Lower lobe of right lung (tissue), 2 donors: ENCODE measurements at places on chromosomes 16 and 17. TPM values are rescaled to one million over a fixed set of nuclear protein-coding genes. Genes with fewer than 3 reads are reported as not detected.

SLX1B gene
- 31.7 TPM for total RNA-seq

RMI2 gene
- 1.7 TPM for total RNA-seq

TAT gene
- not detected for total RNA-seq

GRCh38 chr16:53937161-53937880 lies 233.4 kb downstream of the FTO start:
- H3K36me3 ChIP-seq = peaks cover 8% of the 10 kb centered on the region
- no peaks in the 10 kb centered on the region for H3K27me3 ChIP-seq
- no peak overlapping the region for H3K4me3 ChIP-seq
- no peak for DNase-seq
- H3K4me1 ChIP-seq = no peaks in the 10 kb centered on the region
- no peak overlapping the region for H3K27ac ChIP-seq

DNA sequence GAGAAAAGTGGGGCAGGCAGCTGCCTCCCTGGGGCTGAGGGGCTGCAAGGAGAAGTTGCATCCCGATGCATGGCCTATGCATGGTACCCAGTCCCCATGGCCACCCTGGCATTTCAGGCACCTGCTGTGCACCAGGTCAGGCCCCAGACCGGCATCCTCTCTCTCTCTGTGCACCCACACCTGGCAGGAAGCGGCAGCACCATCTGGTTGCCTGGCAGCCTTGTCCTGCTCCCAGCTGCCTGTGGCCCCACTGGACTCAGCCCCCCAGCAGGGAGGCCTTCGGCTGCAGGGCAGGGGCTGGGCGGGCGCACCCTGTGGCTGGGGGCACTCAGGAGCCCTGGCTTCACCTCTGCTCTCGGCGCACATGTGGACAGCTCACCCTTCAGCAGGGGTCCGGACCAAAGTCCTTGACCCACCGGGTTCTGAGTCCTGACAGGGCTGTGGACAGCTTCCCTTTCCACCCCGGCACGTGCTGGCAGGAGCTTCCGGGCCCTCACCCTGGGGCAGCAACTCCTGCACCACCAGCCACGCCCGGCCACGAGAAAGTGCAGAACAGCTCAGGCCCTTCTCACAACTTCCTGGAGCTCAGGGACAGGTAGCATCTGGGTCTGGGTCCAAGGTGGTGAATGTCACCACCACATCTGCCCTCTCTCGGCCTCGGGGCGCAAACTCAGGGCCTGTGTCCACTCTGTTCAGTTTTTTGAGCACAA lies 36.7 kb downstream of the CTU2 start:
- no peak for DNase-seq
- no peak overlapping the region for H3K27ac ChIP-seq
- peaks cover 34% of the 10 kb centered on the region for H3K4me1 ChIP-seq
- H3K36me3 ChIP-seq = peaks cover 45% of the 10 kb centered on the region
- no peak overlapping the region for H3K4me3 ChIP-seq
- no peaks in the 10 kb centered on the region for H3K27me3 ChIP-seq

GRCh38 chr16:89742948-89743347 lies 21.6 kb downstream of the ZNF276 start:
- no peaks in the 10 kb centered on the region for H3K27me3 ChIP-seq
- peaks cover 39% of the 10 kb centered on the region for H3K36me3 ChIP-seq
- no peak overlapping the region for H3K4me3 ChIP-seq
- H3K27ac ChIP-seq = no peak overlapping the region
- H3K4me1 ChIP-seq = no peaks in the 10 kb centered on the region
- no peak for DNase-seq

- H3K36me3 ChIP-seq = peaks cover 47% of the 10 kb centered on the region
- no peaks in the 10 kb centered on the region for H3K27me3 ChIP-seq
- H3K4me1 ChIP-seq = peaks cover 42% of the 10 kb centered on the region
- no peak overlapping the region for H3K4me3 ChIP-seq
- no peak for DNase-seq
These were observed 37.1 kb upstream of the SLC25A19 start for GRCh38 chr17:75326226-75326848.

DNA sequence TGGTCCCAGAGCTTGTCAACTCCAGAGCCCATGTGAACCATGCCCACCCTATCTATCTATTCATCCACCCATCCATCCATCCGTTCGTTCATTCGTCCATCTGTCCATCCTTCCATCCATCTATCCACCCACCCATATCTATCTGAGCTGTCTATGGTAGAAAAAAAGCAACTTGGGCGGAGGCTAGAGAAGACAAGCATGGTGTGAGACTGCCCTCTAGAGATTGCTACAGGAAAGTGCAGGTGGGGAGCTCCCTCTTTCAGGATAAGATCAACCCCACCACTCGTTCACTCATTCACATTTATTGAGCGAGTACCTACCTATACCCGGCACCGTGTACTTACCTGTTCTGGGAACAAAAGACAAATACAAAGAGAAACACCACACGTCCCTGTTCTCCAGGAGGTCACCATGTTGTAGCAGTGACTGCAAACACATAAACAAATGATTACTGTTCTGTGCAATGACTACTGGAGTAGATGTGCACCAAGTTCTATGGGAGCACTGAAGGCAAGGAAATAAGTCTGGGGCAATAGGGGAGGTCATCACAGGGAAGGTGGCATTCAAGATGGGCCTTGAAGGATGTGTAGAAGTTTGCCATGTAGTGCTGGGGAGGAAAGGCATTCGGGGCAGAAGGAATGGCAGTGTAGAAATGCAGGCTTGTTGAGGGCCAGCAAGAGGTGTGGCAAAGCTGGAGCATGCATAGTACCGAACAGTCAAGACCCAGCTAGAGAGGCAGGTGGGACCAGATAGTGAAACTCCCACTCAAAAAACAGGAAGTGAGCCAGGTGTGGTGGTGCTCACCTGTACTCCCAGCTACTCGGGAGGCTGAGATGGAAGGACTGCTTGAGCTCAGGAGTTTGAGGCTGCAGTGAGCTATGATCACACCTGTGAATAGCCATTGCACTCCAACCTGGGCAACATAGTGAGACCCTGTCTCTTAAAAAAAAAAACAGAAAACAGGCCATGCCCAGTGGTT lies 13.4 kb upstream of the ATP5MC1 start:
- no peak overlapping the region for H3K4me3 ChIP-seq
- no peaks in the 10 kb centered on the region for H3K27me3 ChIP-seq
- H3K36me3 ChIP-seq = no peaks in the 10 kb centered on the region
- H3K4me1 ChIP-seq = peaks cover 7% of the 10 kb centered on the region
- no peak for DNase-seq

DNA sequence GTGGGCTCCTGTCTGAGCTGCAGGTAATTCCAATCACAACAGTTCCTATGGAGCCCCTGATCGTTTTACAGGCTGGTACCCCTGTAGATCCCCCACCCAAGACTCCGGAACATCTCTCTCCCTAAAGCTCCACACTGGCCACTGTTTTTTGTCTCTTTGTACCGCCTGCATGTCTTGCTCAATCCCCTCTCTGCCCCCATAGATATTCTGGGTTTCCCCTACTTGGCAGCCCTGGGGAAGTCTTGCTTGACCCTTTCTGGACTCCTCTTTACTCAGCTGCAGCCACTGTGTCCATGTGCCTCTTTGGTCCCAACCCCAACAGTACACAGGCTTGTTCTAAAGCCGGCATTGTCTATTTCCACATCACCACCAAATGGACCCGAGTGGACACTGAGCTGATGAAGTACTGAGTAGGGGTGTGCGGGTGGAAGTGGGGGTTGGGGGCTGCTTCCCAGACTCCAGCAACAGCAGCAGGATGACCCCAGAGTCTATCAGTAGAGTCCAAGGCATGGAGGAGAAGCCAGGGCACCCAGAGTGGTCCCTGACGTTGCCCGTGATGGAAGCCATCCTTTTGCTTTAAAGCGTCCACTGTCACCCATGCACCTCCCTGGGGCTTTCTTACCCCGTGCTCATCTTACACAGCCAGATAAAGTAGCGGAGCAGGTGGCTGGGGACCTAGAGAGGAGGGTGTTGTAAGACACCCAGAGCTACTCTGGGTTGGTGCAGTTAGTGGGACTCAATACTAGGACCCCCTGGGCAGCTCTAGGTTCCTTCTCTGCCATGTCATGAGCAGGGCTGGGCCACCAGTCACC lies 6.4 kb downstream of the CD300LB start:
- no peak overlapping the region for H3K4me3 ChIP-seq
- no peak for DNase-seq
- H3K27me3 ChIP-seq = no peaks in the 10 kb centered on the region
- H3K36me3 ChIP-seq = no peaks in the 10 kb centered on the region

DNA sequence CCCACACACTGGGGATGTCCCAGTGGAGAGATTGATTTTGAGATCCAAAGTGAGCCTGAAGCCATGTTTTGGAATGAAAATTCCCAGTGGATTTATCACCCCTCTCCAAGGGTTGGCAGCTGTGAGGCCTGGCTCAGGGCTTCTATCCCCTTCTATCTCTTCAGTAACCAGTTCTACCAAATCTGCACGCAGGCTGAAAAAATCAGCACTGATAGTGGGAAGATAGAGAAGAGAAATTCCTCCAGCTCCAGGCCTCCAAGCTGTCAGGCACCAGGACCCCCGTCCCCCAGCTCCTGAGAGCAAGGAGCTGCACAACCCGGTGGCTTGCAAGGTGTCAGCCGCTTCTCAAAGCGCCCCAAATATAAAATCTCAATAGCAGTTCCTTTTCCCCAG lies 1.0 kb downstream of the FLOT2 start:
- peak overlapping the region; percentile 94 for H3K4me3 ChIP-seq
- no peak for DNase-seq
- no peaks in the 10 kb centered on the region for H3K27me3 ChIP-seq
- H3K36me3 ChIP-seq = peaks cover 7% of the 10 kb centered on the region
